Placental pericyte (primary cell): ENCODE measurements at places on chromosomes 7 and 10. TPM values are rescaled to one million over a fixed set of nuclear protein-coding genes. Genes with fewer than 3 reads are reported as not detected.

Gene OPTN
- 74.7 and 184 TPM in 2 replicates for total RNA-seq

Gene RHOBTB1
- total RNA-seq = 14.9 and 31.1 TPM in 2 replicates

Gene SPAM1
- total RNA-seq = not detected in 2 replicates

Gene MICALL2
- total RNA-seq = 10.7 and 33.6 TPM in 2 replicates

Gene UTF1
- total RNA-seq = not detected in 2 replicates

Gene CLDN15
- 3.6 and 5.9 TPM in 2 replicates for total RNA-seq

Gene FZD8
- total RNA-seq = 16.6 and 151 TPM in 2 replicates

Gene IFIT5
- 19.7 and 31.8 TPM in 2 replicates for total RNA-seq

Gene SPDYE11
- not detected in 2 replicates for total RNA-seq

Gene SHTN1
- 3.1 and 9.2 TPM in 2 replicates for total RNA-seq
